ENCODE measurements at places on chromosomes 2 and 18.

GRCh38 chr18:56570978-56571377 is 67.4 kb downstream of the TXNL1 start:
- no peak for DNase-seq

GRCh38 chr2:144237830-144238627 is 281.9 kb downstream of the ZEB2 start:
- no peak for DNase-seq

DNA sequence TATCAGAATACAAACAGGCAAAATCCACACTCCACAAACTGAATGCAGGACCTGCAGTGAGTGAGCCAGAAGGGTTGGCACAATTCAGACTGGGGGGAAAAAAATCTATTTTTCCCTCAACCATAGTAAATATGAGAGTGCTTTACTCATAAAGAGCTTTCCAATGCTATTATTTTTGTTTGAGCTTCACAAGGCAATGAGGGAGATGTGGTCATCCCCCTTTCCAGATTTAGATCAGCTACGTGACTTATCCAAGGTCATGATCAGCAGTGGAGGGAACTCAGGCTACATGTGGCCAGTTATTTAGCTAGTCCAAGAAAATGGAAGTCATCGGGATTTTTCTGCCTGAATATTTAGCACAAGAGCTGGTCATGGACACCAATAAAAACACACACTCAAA is 120.4 kb upstream of the KLF7 start:
- DNase-seq, result no peak

DNA sequence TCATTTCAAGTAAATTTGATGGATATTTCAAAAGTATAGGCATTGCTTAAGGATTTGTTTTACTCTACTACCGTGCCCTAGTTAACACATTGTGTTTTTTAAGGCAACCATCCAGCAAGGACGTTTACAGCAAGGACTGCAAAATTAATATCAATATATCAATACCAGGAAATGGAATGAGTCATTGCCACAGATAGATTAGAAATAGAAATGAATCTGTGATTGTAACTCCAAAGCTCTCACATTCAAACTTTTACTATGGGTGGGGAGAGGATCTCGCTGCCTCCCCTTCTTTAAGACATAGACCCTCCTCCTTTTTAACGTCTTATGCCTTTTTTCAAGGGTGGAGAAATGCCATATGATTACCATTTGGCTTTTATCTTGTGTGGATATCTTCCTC is 3.8 kb downstream of the CD28 start:
- DNase-seq, result no peak

- DNase-seq, result no peak
These were observed 52.3 kb downstream of the KLF7 start for GRCh38 chr2:207113414-207113813.

GRCh38 chr2:240957656-240958365 is 40.6 kb upstream of the SNED1 start:
- DNase-seq, result no peak

DNA sequence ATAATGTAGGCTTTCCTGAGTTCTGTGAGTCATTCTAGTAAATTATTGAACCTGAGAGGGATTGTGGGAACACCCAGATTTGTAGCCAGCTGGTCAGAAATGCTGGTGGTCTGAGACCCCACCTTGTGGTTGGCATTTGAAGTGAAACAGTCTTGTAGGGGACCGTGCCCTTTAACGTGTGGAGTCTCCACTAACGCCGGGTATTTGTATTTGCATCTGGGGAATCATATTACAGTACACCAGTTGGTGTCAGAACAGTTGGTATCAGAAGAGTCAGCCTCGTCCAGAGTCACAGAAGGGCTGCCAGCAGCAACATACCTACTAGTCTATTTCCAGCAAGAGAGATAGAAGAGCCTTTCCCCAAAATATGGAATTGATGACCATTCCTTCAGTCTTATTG is 38.3 kb upstream of the PTPN4 start:
- no peak for DNase-seq

DNA sequence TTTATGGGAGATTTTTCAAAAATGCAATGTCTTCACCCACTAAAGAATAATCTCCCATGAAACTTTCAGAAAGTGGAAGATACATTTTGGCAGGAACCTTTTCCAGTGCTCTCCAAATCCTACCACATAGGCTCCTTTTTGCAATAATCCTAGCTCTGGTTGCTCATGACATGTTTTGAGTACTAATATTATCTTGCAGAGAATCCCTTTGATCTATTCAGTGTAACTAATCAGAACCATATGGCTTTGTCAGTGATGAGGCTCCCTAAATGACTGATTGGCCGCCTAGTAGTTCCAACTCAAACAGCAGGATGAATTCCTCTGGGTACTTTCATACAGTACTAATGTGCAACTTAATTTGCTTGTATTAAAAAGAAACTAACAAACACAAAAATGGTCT is 544.0 kb upstream of the FAM98A start:
- no peak for DNase-seq

DNA sequence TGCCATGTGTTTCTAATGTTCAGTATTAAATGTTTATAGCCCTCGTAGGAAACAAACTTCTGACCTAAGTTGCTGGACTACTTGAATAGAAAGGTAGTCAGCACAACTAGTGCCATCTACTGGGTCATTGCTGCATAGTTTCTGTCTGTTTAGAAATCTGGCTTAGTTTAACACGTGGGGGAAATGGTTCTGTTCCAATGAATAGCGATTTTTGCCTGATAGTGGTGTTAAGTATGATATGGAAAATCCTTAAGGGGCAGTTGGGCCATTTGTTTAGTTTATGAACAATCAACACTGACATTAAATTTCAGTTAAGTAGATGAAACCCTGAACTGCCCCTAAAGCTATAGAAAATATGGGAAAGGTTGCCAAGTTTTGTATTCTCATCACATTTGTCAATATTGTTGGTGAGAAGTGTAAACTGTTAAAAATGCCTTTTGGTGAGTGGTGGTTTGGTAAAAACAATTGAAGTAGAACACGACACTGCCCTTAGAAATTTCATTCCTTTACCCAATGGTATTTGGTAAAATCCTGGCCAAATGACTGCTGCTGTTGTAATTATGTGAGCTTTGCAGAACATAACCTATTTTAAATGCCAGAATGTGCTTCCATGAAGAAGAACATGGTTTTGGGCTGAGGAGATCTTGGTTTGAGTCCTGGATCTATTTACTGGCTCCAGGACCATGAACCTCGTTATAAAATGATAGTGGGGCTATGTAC is 13.2 kb downstream of the NABP1 start:
- DNase-seq, result peak; percentile 38

DNA sequence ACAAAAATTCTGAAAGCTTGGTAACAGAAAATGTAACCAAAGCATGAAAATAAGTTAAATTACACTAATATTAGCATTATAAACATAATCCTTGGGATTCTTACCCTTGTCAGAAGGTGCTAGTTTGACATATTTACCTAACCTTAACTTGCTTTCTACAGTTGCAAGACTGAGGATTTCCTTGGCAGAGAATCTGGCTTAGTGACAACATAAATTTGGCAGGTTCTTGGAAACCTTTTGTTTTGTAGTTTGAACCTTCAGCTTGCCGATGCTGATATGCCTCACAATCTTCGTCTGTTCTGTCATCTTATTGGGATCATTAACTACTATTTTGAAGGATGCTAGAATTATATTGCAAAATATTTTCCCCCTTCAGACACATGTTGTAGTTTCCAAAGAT is 3.4 kb downstream of the XIRP2 start:
- no peak for DNase-seq

DNA sequence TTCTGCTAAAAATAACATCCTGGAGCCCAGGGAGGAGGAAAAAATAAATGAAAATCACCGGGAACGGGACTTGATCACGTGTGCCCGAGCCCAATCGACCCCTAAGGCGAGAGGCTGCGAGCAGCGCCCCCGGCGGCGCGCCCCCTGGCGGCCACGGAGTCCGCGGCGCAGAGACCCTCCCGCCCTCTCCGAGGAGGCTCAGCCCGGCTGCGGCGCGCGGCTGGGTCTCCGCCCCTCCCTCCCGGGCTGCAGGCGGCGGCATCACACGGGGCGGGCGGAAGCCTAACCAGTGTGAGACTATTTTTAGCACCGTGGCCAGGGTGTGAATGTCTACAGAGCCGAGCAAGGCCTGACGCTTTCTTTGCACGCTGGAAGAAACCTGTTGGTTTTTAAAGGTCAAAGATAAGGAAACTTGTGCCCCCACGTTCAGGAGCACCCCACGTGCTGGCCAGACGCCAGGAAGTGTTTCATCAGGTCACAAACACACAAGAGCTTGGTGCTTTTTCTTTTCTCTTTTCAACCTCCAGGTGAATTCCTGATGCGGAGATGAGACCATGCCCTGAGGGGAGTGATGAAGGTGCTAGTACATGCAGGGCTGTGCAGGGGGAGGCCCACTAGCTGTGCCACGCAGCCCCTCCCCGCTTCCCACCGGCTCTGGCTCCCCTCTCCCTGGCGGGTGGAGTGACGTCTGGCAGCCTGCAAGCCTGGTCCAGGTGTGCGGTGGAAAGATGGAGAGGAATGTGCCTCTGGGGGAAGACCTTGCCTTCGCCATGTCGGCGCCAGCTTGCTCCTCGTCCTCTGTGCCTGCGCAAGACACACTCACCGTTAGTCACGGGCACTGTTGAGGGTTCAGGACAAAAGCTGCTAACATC is 35.3 kb upstream of the DNMT3A start:
- DNase-seq, result peak; percentile 95

DNA sequence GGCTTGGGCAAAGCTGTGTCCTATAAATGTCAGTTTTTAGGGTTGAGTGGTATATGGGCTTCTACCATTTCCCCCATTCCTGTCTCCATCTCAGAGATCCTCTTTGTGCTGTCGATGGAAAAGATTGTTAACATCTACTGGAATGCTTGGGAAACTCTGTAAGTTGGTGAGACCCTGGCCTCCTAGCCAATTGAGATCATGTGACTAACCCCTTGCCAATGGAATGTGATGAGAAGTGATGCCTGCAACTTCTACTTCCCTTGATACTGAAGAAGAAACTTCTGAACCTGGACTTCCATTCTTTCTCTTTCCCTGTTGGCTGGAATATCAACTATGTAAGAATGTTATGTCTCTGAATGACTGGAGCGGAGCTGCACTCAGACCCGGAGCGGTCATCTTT is 14.5 kb downstream of the SLC39A10 start:
- DNase-seq, result no peak

- no peak for DNase-seq
These were observed 153.5 kb downstream of the MYCN start for GRCh38 chr2:16093639-16094529.

GRCh38 chr2:5914811-5915611 is 222.8 kb downstream of the SOX11 start:
- no peak for DNase-seq

- DNase-seq, result no peak
These were observed 2.3 kb downstream of the PPM1B start for GRCh38 chr2:44171018-44171417.

GRCh38 chr2:217222309-217222910 is 362.5 kb upstream of the TNP1 start:
- no peak for DNase-seq

GRCh38 chr2:236580746-236581355 is 11.2 kb downstream of the ACKR3 start:
- DNase-seq, result no peak

DNA sequence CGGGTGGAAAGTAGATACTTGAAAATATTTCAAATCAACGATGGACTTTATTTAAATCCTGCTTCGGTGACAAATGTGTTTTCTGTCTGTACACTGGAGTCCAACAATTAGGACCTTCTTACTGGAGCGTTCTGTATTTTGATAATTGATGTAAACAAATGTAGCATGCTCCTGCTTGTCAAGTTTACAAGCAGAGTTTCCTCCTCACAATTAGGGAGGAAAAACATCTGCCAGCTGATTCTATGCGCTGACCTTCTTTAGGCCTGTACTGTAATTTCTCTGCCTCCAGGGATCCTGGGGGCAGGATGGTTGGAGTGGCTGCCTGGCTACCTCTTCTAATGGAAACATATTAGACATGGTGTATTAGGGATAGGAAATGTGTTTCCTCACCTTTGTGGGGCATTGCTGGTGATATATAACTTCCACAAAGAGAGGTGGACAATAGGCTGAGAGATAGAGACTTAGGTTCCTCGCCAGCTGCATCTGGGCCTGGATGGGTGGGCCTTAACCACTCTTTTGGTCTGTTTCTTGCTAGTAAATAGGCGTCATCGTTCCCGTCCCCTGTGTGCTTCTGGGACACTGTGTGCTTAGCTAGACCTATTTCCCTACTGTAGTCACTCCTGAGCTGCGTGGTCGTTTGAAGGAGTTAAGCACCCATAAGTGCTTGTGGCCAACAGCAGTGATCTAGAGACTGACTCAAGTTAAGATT is 19.3 kb downstream of the GATA6 start:
- DNase-seq, result no peak

Measured in activated CD8-positive, alpha-beta memory T cell treated with anti-CD3 and anti-CD28 coated beads, Interleukin-2, amount 50 U/mL, for 4 hours (primary cell).